ENCODE measurements at places on chromosomes 3 and 15.

GRCh38 chr3:155778462-155778861 lies 27.6 kb downstream of the C3orf33 start:
- no peak for DNase-seq

DNA sequence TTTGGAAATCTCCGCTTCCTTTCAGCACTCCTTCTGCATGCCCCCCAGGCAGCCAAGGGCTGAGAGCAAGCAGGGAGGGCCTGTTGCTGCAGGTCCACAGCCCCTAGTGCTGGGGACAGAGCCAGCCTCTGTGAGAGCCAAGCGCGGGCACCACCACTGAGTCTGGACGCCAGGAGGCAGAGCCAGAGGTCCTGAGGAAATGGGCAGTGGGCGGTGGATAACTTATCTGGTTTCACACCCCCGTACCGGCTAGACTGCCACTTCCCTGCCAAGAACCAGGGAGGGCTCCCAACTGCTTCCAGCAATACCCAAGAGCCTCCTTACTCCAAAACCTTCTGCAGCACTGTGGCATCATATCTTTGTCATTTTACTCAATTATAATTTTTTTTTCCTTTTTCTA lies 141.6 kb upstream of the IGF1R start:
- no peak for DNase-seq

GRCh38 chr3:179026636-179027035 lies 45.0 kb downstream of the ZMAT3 start:
- no peak for DNase-seq

DNA sequence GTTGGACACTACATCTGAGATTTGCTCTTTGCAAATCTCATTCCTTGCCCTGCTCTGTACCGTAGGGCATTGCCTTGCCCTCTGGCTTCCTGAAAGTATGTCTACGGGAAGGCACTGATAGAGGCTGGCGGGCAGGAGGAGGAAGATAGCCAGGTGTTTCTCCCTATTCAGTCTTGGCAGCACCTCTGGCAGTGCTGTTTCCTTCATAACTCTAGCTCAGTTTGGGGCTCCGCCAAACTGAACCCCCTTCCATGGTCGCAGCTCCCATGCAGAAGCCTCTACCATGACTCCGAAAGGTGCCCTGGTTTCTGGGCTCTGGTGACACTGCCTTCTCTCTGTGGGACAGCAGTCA lies 122.3 kb upstream of the PRR20G start:
- DNase-seq = no peak

DNA sequence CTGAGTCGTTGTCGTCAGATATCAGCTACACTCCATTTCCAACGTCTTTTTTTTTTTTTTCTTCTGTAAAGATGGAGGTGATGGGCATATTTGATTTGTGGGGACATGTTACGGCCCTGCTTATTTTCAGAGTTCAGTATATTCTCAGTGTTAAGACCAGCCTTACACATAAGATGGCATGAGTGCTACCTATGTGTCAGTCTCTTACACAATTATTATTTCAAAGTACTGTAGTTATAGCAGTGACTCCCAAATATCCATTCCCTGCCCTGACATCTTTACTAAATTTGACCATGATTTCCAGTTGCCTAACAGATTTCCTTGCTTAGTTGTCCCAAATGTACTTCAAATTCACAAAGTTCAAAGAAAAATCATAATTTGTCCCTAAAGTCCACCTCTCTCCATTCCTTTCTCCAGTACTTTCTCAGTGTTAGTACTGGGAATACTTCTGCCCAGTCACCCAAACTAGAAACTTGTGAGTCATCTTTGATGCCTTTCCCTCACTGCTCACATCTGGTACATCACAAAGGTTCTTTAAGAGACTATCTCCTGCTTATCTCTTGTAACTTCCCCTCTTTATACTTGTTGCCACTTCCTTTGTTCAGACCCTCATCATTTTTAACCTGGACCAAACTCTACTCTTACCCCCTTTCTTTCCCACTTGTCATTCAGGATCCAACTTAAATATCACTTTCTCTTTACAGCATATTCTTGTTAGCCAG lies 67.0 kb downstream of the ZNF609 start:
- no peak for DNase-seq

GRCh38 chr3:3189961-3190360 lies 10.5 kb upstream of the CRBN start:
- DNase-seq = no peak

DNA sequence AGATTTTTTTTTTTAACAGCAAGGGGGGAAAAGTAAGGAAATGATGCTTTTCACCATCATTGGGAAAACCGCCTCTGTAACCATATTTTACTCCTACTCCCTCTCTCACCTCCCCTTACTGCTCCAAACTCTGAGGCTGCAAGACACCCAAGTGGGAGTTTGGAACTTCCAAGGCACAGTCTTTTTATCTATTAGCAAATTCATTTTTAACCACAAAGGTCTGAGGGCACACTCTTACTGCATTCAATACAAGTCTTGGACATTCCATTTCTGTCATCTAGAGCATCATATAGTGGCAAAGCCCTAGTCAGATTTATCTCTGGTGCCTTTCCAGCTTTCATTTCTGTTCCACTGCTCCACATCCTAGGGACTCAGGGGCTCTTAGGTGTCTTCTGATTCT lies 13.2 kb downstream of the FAM162A start:
- no peak for DNase-seq

GRCh38 chr3:12921736-12922135 lies 80.4 kb upstream of the RPL32 start:
- DNase-seq = no peak

- no peak for DNase-seq
These were observed 186.9 kb upstream of the CRBN start for GRCh38 chr3:3366386-3366785.

- DNase-seq = no peak
These were observed 26.8 kb upstream of the CSTA start for GRCh38 chr3:122298239-122298638.

DNA sequence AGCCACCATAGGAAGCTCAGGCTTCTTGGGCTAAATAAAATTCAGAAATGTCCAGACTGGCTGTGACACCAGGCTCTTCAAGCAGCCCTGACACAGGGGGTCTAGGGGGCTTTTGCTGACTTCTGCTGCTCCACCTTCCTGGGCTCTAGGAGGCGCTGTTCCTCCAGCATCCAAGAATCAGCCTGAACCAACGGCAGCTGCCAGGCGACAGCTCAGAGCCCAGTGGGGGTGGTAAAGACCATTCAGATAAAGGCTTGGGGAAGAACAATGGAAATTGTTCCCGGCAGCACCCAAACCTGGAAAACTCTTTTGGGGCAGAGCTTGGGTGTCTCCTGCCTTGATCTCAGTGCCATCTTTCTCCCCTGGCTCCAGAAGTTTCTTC lies 21.6 kb upstream of the PSTPIP1 start:
- peak; percentile 54 for DNase-seq

All from activated naive CD8-positive, alpha-beta T cell treated with anti-CD3 and anti-CD28 coated beads, Interleukin-2, amount 50 U/mL, for 16 hours (primary cell).